NCI-H1417 (cell line): ENCODE measurements at places on chromosomes 4 and X.

- DNase-seq: no peak
Measured at GRCh38 chr4:142416711-142417275, 429.3 kb downstream of the INPP4B start.

- DNase-seq: no peak
Measured at GRCh38 chr4:145171911-145172310, 8.5 kb downstream of the OTUD4 start.

DNA sequence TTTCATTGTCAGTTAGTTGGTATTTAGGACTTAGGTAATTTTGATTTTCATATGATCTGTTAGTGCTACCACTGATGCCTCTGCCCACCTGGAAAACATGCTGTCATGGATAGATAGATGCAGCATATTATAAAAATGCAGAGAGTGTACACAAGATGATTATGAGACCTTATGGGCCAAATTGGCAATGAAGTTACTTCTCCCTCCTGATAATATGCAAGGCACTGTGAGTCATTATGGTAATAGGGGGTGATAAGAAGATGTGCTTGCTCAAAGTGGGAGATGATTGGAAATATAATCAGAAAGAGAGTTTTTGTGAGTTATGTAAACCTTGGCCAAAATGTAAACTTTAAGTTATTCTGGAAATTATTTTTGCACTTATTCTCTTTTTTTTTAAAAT is 56.6 kb upstream of the RHOH start:
- DNase-seq: no peak

GRCh38 chr4:59127743-59128142 is 2017.6 kb upstream of the IGFBP7 start:
- DNase-seq: peak; percentile 55

DNA sequence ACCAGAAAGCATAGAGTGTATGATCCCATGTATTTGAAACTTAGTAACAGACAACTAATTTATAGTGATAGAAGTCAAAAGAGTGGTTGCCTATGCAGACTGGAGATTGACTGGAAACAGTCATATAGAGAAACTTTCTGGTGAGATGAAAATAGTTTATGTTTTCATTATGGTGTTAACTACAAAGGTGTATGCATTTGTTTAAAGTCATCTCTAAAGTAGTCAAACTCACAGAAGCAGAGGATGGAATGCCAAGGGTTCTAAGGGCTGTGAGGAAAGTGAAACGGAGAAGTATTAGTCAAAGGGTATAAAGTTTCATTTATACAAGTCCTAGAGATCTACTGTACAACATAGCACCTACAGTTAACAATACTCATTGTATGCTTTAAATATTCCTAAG is 45.8 kb downstream of the ENOX2 start:
- no peak for DNase-seq

GRCh38 chr4:38621028-38621684 is 42.8 kb upstream of the KLF3 start:
- peak; percentile 48 for DNase-seq

DNA sequence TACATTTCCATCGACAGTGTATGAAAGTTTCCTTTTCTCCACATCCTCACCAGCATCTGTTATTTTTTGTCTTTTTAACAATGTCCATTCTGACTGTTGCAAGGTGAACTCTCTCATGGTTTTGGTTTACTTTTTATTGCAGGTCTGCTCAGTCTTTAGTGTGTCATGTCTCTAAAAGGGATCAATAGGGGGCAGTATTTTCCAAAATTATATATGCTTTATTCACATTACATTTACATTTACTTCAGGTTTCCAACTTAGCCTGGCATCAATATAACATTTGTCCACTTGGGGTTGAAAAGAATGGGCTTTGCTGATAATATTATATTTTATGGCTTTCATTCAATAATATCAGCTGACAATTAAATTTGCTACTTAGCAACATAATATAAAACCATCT is 265.0 kb upstream of the SLITRK2 start:
- no peak for DNase-seq

GRCh38 chr4:163003979-163004378 is 162.7 kb downstream of the NAF1 start:
- no peak for DNase-seq

DNA sequence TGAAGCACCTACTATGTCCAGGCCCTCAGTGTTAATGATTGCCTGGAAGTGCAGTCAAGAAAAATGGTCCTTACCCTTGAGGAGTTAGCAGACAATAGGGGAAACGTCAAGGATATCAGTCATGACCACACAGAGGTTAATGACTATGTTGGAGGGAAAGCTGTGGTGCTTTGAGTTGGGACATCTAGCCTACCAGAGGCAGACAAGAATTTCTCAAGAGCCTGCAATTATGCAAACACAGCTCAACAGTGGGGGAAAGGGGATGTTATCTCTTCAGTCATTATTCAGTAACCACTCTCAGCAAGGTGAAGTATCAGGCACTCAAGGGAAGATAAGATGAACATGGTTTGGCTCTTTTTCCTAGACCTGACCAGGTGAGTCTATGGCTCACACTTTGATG is 7.0 kb upstream of the FGFBP1 start:
- peak; percentile 43 for DNase-seq

DNA sequence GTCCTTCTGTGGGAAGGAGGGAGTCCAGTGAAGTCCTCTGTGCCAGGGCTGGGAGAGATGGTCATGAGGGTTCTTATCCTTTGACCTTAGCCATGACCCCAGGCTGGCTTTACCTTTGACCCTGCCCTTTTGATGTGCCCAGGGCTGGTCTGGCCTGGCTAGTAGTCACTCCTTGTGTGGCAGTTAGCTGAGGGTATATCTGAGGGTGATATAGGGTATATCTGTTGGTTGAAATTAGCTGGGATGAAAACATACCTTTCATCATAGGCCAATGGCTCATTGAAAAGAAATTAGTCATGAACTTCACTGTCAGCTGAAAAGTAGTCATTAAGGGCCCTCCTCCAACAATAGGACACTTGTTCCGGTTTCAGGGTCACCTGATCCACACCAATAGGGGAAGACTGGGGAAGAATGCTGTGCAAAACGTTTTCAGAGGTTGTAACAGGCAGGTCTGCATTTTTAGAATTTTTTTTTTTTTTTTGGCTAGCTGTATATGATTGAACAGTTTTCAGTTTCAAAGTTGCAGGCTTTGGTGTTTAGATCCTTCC is 74.6 kb upstream of the STOX2 start:
- DNase-seq: no peak

- peak; percentile 90 for DNase-seq
Measured at GRCh38 chrX:46796574-46797191, 37.8 kb upstream of the SLC9A7 start.

DNA sequence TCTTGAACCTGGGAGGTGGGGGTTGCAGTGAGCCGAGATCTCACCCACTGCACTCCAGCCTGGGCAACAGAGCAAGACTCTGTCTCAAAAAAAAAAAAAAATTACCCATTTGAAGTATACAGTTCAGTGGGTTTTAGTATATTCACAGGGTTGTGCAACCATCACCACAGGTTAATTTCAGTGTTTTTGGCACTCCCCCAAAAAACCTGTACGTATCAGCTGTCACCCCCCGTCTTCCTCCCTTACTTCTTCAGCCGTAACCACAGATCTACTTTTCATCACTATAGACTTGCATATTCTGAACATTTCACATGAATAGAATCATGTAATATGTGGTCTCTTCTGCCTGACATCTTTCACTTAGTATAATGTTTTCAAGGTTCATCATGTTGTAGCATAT is 11.7 kb upstream of the PTTG2 start:
- no peak for DNase-seq

- no peak for DNase-seq
Measured at GRCh38 chr4:128521156-128521555, 233.5 kb upstream of the PGRMC2 start.

- DNase-seq: peak; percentile 55
Measured at GRCh38 chr4:968221-968620, 5.1 kb downstream of the DGKQ start.

- DNase-seq: no peak
Measured at GRCh38 chr4:74426101-74426500, 18.8 kb upstream of the AREG start.
